ENCODE measurements at places on chromosomes 1 and 21.

DNA sequence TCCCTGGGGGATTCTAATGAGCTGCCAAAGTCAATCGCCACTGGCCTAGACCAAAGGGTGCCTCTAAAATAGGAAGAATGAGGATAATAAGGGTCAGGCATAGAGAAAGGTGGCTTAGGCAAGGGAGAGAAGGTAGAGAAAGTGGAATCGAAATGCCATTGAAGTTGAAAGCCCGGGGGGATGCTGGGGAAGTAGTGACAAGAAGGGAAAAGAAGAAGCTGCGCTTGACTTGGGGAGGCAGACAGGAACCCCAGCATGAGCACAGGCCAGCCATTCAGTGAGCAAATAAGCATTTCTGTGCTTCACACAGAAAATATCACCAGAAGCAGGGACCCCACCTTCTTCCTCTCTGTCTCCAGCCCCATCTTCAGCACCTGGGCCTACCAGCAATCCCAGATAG lies 1.5 kb downstream of the CD2 start:
- DNase-seq = no peak

DNA sequence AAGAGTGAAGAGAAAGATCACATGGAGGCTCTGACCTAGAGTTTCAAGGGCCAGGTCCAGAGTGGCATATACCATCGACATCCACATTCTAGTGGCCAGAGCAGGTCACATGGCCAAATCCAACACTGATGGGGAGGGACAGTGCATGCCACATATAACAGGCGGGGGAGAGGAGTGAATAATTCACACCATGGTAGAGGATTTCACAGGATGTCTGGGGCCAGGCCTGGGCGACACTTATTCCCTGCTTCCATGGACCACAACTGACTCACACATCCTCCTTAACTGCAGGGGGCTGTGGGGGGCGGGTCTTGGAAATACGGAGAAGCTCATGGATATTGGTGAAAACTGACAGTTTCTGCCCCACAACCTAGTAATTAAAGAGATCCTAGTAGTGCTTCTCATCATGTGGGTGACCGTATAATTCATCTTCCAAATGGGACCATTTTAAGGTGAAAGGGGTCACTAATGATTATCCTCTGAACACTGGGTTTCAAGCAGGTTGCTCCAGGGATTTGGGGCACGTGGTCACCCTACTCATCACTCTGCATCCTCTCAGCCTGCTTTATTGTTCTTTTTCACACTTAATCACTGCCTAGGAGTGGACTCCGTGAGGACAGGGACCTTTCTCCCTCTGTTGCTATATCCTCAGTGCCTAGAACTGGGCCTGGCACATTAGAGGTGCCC lies 44.0 kb downstream of the IGSF21 start:
- DNase-seq = no peak

DNA sequence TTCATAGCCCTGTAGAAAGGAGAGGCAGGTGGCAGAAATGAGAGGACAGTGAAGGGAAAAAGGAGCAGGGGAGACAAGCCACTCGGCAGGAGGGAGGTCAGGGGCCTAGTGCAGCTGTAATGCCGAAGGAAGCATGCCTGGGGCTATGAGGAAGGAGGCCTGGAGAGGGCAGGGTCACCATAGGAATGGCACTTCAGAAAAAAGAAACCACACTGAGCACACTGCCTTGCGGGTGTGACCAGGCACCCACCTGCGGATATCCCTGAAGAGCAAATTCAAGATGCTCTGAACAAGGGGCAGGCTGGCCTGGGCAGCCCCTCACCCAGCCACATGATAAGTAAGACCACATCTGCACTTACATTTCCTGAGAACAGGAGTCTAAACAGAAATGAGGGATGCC lies 104.7 kb downstream of the JAK1 start:
- DNase-seq = no peak

GRCh38 chr1:182185136-182185535 lies 123.6 kb upstream of the ZNF648 start:
- DNase-seq = no peak

Measured in ovary (tissue), 10 donors.